ENCODE measurements at places on chromosomes 7 and 10. TPM values are rescaled to one million over a fixed set of nuclear protein-coding genes. Genes with fewer than 3 reads are reported as not detected.
A peak's percentile ranks its signal among the peaks of the same experiment; 100 is the strongest.

- DNase-seq: no peak
These were observed 409.0 kb downstream of the CDC14C start for GRCh38 chr7:49333180-49333881.

DNA sequence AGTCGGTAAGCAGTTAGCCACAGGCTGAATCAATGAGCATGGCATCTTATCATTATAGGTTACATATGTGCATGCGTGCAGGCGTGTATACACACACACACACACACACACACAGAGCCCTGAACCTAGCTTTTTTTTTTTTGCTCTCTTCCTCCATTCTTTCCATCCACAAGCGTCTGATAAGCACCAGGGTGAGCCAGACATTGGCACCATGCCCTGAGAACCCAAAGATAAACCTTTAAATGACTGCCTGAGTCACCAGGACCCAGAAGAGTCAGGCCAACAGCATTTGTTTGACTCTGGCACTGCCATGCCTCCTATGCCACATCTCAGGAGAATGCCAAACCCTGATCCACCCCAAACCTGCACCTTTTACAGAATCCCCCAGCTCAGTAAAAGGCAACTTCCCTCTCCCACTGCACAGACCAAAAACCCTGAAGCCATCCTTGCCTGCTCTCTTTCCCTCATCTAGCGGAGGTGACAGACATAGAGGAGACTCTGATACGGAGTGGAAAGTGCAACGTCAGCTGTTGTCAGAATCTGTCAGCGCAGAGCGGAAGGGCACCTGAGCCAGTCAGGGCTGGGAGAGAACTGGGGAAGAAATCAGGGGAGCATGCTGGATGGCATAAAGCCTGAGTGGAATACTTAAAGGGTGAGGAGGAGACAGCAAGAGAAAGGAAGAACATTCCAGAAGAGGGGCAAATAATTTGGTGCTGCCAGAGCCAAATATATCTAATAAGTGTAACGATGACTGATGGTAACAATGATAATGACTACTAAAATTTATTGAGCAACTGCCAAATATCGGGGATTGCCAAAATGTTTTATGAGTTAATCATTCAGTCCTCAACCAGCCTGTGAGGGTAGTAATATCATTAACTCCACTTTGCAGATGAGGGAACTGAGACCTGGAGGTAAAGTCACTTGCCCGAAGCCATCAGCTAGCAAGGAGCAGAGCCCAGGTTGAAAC is 3.2 kb downstream of the PARP12 start:
- no peak for DNase-seq

GRCh38 chr10:102352066-102352715 is 43.3 kb upstream of the NFKB2 start:
- DNase-seq: peak; percentile 28

- no peak for DNase-seq
These were observed 180.0 kb downstream of the LRMDA start for GRCh38 chr10:75611172-75611992.

- no peak for DNase-seq
These were observed 7.2 kb downstream of the TNPO3 start for GRCh38 chr7:129047761-129048160.

DNA sequence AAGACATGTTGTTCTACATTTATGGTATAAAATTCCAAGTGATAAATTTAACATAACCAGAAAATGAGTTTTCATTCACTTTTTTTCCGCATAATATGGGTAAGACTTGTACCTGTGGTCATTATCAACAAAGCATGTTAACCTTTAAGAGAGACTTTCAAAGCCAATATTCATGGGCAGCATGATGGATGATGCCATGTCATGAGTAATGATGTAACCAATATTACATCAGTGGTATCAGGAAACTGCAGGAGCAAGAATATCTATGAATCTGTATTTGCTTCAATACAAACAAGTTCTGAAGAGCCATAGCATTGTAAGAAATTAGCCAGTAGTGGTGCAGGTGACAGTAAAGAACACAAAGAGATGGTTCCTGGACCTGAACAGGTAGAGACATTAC is 126.9 kb downstream of the C1GALT1 start:
- DNase-seq: no peak

DNA sequence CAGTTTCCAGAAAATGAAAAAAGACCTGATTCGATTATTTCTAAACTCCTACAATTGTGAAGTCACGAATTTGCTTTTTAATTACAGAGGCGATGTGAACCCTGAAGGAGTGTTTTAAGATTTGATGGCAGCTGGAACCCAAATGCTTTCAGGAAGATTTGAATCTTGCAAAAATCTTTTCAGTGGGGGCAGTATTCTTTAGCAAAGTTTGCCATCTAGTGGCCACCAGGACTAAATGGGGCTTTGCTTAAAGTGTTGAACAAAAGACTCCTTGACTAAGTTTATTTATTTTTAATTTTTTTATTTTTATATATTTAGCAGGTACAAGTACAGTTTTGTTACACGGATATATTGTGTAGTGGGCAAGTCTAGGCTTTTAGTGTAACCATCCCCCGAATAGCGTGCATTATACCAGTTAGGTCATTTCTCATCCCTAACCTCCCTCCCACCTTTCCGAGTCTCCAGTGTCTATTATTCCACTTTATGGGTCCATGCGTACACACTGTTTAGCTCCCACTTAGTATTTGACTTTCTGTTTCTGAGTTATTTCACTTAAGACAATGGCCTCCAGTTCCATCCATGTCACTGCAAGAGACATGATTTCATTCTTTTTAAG is 98.8 kb downstream of the CACNB2 start:
- DNase-seq: no peak

- no peak for DNase-seq
These were observed 1.5 kb downstream of the PDCD4 start for GRCh38 chr10:110872984-110873923.

DNA sequence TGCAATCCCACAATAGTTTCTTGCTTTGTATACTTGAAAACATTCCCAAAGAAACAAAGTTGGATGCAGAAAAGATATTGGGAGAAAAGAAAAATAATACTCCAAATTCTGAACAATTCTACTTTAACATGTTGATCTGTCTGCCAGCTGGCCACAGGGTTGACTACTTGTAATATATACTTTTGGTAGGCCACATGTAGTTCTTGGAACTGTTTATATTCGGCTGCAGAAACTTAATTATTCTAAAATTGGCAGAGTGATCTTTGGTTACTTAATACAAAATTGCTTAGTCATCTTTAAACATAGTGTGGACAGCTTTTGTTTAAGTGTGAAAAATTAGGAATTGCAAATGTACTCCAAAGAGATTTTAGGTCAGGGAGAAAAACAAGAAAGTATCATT is 76.0 kb downstream of the CALD1 start:
- no peak for DNase-seq

GRCh38 chr7:31421607-31422006 is 81.1 kb upstream of the NEUROD6 start:
- no peak for DNase-seq

Gene SPDYE1
- 0.54 TPM for polyA plus RNA-seq

Gene NODAL
- polyA plus RNA-seq: 0.13 TPM

Gene PTPRZ1
- 5.9 TPM for polyA plus RNA-seq

Gene KCP
- polyA plus RNA-seq: 18.5 TPM

Gene UBE2H
- 125 TPM for polyA plus RNA-seq
